Activated CD8-positive, alpha-beta memory T cell treated with anti-CD3 and anti-CD28 coated beads for 48 hours (primary cell): ENCODE measurements at places on chromosomes 13 and 19.

DNA sequence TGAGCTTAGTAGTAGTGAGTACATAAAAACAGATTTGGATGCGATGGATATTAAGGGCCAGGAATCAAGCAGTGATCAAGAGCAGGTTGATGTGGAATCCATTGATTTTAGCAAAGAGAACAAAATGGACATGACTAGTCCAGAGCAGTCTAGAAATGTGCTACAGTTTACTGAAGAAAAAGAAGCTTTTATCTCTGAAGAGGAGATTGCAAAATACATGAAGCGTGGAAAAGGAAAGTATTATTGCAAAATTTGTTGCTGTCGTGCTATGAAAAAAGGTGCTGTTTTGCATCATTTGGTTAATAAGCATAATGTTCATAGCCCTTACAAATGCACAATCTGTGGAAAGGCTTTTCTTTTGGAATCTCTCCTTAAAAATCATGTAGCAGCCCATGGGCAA, 11.4 kb downstream of the CHAMP1 start:
- no peak for DNase-seq

DNA sequence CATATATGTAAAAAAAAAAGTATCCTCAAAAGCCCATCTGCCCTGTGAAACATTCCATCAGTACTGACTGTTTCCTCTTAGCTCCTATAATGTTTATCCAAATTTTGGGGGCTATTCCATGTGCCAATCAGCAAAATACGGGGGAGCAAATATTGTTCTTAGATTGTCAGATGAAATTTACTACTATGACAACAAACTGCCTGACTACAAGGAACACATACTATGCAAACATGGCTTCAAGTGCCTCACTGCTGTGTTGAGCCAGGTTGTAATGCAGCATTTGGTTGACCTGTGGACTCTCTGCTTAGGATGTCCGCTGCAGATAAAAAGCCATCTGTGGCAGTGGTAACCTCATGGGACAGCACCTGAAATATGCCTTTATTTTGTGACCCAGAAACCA, 98.2 kb upstream of the SCEL start:
- DNase-seq, result no peak

GRCh38 chr13:45737571-45738017, 35.5 kb downstream of the CBY2 start:
- DNase-seq, result peak; percentile 3

- DNase-seq, result no peak
Measured at GRCh38 chr13:92097337-92097903, 699.0 kb downstream of the GPC5 start.

GRCh38 chr13:97214921-97215320, 7.2 kb upstream of the MBNL2 start:
- DNase-seq, result no peak
